Astrocyte of the cerebellum (primary cell): ENCODE measurements at places on chromosomes 7 and 10.

GRCh38 chr10:131418681-131419080 is 107.2 kb upstream of the TCERG1L start:
- DNase-seq, result no peak

DNA sequence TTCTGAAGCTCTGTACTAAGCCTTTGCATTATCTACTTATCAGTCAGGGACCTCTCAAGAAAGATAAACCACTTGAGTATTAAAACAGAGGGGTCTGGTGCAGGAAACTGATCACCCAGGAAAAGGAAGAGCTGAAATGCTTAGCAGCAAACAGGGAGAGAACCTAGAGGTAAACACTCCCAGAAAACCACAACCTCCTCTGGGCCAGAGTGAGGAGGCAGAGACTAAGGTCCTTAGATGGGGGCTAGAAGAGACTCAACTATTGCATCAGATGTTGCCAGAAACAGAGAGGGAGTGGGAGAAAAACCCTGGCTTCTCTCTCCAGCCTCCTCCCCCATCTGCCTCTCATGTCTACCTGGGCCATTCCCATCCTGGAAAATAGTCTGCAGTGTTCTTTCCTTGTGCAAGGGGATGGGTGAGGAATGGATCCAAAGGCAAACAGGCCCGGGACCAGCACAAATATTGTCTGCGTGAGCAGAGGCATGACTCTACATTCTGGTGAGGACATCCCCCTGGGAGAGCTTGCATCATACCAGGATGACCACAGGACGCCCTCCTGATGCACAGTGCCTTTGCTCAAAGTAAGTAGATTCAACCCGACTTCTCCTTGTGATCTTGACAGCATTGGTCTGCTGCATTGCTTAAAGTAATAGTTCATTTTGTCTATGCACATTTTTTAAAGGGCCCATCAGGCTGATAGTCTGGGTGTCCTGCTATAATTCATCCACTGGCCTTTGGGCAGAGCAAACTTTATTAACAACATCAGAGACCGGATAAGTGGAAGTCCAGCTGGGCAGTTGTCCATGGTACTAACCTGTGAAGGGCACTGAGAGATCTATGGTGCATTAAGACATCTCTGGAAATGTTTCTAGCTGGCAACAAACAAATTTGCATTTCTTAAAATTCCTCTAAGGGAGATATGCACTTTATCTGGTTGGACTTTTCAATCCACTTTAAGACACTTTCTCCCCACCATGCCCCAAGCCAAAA is 22.4 kb upstream of the ODAD2 start:
- no peak for DNase-seq

GRCh38 chr10:99364125-99364524 is 35.0 kb downstream of the CNNM1 start:
- DNase-seq, result no peak

DNA sequence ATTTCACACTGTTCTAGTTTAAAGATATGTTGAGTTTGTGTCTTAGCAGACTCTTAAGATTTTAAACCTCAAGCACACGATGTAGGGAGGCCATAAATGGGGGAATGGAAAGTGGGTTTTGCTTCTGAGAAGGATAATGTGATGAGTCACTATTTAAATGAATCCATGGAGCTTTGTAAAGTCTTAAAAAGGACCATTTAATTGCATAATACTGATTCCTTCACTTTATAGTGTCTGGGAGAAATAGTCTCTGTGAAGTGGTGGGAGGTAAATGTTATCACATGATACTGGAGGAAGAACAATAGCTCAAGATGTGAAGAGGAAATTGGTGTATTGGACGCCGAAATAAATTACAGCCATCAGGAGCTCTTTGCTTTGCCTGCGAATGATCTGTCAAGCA is 84.0 kb upstream of the MYO3A start:
- no peak for DNase-seq

GRCh38 chr7:129644634-129645230 is 33.2 kb downstream of the NRF1 start:
- DNase-seq, result peak; percentile 62

DNA sequence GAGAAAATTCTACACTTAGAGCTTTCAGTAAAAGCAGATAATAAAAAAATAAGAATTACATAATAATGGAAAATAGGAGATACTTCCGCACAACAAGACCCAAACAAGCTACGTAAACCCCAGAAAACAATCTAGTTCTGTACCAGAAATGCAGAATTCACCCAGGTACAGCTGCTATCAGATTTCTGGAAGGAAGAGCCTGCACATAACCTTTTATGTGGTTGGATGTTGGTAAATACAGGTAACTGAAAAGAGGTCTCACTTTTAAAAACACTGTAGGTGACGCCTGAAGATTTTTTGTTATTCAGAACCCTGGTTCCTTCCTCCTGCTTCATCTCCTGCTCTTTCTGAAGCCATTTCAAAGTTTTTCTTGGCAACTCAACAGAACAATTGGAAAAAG is 29.9 kb downstream of the PANK1 start:
- no peak for DNase-seq
